ENCODE measurements at places on chromosomes 16 and 17.

GRCh38 chr17:64240261-64240740, 22.8 kb downstream of the TEX2 start:
- DNase-seq, result no peak

- no peak for DNase-seq
Measured at GRCh38 chr16:31470615-31471014, 1.3 kb upstream of the TGFB1I1 start.

GRCh38 chr17:70006159-70006558, 68.9 kb upstream of the KCNJ16 start:
- no peak for DNase-seq

GRCh38 chr16:63684149-63685101, 1437.4 kb downstream of the CDH11 start:
- DNase-seq, result no peak

DNA sequence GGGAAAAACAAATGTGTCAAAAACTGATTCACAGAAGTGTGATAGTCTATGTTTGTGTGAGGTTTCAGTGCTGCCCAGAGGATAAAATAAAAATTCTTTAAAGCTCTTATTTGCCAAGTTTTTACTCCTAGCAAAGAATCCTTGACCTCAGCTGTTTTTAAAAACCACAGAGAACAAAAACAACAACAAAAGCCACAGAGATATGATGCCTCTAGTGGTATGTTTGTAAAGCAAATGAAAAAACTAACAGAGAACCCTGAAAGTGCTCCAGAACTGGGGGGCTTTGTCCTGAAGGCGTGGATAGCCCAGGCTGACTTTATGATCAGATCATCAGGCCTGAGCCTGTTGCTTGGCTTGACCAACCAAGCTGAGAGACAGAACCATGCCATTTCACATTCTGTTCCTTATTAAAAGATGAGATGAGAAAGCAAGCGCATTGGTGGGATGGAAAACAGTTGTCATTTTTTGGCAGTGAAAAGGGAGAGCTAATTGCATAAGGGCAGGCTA, 411.0 kb downstream of the CPPED1 start:
- no peak for DNase-seq

DNA sequence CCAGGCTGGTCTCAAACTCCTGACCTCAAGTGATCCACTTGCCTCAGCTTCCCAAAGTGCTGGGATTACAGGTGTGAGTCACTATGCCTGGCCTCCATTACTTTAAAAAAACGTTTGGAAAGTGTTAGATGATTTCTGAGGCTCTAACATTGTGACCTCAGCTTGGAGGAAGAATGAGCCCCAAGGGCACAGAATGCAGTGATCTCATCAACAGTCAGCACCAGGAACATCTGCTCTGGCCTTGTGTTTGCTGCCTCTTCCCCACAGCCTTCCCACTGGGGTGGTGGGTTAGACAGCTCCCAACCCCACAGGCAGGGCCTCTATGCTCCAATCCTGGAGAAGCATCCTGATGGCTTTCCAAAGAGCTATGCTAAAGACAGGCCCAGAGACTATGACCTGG, 37.7 kb upstream of the SREBF1 start:
- no peak for DNase-seq

- no peak for DNase-seq
Measured at GRCh38 chr17:80146121-80147034, 550 bp downstream of the EIF4A3 start.

DNA sequence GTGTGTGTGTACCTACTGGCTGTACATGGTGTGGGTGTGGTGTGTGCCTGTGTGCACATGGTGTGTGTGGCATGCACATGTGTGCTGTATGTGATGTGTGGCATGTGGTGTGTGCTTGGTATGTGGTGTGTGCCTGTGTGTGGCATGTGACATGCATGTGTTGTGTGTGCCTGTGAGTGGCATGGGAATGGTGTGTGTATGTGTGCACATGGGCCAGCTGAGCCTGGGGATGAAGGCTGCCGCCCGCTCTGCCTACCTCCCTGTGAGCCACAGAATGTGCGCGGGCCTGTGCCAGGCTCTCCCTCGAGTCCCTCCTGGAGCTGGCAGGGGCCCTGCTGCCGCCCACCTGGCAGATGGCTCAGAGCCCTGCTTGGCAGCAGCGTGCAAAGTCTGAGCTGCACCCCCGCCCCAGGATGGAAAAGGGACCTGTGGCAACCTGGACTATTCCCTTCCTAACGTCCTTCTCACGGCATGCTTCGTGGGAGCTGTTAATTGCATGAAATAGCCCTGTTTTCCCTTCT, 9.3 kb downstream of the PRSS27 start:
- DNase-seq, result no peak

DNA sequence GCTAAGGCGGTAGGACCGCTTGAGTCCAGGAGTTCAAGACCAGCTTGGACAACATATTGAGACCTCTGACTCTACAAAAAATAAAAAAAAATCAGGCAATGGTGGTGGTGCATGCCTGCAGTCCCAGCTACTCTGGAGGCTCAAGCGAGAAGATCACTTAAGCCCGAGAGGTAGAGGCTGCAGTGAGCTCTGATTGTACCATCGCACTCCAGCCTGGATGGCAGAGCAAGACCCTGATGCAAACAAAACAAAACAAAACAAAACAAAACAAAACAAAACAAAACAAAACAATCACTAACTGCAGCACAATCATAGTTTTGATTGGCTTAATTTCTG, 2.5 kb upstream of the BANP start:
- DNase-seq, result no peak

GRCh38 chr17:7147772-7148171, 31.4 kb downstream of the ASGR1 start:
- no peak for DNase-seq

GRCh38 chr16:28038409-28038808, 25.1 kb downstream of the GSG1L start:
- no peak for DNase-seq

DNA sequence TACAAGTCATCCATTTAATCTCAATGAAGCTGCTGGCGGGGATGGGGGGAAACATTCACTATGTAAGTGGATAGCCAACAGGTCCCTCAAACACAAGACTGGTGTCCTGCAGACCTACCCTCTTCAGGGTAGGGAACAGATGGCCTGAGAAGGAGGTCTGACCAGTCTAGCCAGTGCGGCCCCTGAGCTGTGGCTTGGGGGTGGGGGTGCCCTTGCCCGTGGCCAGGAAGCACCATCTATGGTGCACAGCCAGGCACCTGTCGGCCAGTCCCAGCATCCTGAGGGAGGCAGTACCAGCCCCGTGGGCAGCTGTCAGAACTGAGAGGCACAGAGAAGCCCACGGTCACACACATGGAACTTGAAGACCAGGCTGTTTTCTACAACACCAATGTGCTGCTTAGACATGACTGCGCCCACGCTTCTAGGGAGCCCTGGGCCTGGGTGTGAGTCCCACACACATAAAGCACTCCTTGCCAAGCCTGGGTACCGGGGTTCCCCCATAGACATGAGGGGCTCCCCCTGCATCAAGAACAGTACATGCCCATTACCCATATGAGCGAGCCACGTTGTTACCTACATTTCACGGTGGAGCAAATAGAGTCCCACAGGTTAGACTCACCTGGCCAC, 40.9 kb downstream of the RMI2 start:
- DNase-seq, result no peak

DNA sequence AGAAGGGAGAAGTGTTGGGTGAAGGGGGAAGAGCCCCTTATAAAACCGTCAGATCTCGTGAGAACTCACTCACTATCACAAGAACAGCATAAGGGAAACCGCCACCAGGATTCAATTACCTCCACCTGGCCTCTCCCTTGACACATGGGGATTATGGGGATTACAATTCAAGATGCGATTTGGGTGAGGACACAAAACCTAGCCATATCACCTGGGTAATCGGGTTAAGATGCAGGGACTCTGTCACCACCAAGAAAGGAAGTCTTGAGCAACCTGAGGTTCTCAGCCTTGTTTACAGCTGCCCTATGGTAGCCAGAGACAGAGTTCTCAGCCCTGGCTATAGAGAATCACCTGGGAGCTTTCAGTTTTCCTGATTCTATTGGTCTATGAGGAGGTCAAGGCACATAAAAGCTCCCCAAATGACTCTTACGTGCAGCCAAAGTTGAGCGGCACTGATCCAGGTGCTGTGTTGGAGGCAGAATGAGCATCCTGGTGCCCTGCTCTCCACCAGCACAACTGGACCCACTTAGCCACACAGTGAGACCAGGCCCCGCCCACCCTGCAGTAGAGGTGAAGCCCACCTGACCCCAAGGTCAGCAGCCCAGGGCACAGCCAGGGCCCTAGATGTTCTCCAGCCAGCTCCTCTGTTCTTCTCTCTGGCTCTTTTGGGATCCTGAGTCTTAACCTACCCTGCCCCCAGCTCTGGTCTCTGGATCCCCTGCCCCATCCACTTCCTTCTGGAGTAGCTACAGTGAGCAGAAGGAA, 138.5 kb upstream of the CDH5 start:
- no peak for DNase-seq

- DNase-seq, result no peak
Measured at GRCh38 chr16:16996827-16997226, 473.9 kb downstream of the XYLT1 start.

- DNase-seq, result no peak
Measured at GRCh38 chr17:63588797-63589196, 11.9 kb upstream of the TACO1 start.

DNA sequence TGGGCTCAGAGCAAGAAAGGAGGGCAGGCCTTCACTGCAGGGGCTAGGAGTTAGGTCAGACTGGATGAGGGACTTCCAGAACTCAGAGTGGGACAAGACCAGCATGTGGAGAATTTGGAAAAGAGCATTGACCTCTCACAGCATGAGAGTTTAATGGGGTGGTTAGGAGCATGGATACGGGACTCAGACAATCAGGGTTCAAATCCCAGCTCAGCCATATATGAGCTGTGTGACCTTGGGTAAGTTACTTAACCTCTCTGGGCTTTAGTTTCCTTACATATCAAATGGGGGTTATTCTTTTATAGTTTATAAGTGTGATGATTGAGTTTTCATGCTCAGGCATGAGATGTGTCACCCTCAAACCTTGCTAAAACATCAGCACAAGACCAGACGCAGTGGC, 37.4 kb upstream of the ALKBH5 start:
- DNase-seq, result no peak

GRCh38 chr16:23682181-23682580, 3.5 kb downstream of the PLK1 start:
- no peak for DNase-seq

- no peak for DNase-seq
Measured at GRCh38 chr17:80927791-80928216, 63.8 kb upstream of the CHMP6 start.

DNA sequence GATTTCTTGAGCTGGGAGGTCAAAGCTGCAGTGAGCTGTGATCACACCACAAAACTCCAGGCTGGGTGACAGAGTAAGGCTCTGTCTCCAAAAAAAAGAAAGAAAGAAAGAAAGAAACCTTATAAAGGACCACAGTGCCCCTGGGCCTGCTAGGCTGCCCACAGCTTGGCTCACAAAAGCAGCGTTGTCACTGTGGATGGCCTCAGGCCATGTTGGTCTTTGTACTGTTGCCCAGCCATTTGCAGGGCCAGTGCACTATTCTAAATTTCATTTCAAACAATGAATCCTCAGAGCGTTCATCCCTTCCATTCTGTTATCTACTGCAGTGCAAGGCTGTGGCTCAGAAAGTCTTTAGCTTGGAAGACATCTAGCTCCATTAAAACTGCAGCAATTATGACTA, 208.4 kb downstream of the SLC39A11 start:
- DNase-seq, result no peak

DNA sequence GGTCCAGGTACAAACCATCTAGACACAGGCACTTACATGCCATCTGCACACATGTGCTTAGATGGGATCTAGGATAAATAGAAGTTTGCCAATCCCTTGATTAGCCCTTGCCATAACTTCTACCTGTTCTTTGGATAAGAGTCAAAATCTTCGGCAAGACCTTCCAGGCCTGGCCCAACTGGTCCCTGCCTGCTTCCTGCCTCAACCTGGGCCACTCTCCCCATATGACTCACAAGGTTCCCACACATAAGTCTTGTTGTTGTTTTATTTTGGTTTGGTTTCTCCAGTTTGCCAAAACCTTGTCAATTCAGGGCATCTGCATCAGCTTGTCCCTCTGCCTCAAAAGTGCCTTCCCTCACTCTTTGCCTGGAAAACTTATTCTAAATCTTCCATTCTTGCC, 95.3 kb upstream of the XYLT1 start:
- DNase-seq, result no peak

- DNase-seq, result no peak
Measured at GRCh38 chr17:81582341-81582740, 30.2 kb upstream of the FAAP100 start.

DNA sequence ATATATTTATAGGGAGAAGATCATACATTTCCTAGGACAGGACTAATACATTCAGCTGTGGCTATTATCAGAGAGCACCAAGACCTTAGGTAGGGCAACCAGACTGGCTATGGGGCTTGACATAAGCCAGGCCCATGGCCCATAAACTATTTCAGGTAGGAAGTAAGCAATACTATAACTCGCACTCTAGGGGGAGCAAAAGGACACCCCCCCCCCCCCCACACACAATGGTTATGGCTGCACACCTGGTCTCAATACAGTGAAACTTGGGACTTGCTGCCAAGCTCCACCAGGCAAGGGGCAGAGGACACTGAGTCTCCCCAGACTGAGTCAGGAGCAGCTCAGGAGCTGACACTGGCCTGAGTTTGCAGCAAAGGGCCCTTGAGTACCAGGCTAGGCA, 348.9 kb upstream of the ASIC2 start:
- DNase-seq, result no peak

DNA sequence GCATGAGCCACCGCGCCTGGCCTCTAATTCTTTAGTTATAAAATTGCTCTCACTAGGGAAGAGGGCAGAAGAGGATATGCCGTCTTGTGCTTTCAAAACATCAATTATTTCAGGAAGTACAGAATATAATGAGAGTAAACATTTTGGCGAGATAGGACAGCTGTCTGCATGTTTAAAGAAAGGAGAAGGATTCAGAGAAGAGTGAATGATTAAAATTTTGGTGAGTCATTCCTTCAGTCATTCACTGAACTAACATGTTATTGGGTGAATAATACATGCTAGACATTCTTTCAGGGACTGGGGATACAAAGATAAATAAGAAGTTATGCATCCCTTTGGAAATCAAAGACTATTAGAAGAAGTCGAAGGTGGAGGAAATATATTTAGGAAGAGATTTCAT, 590.3 kb upstream of the GOT2 start:
- no peak for DNase-seq

DNA sequence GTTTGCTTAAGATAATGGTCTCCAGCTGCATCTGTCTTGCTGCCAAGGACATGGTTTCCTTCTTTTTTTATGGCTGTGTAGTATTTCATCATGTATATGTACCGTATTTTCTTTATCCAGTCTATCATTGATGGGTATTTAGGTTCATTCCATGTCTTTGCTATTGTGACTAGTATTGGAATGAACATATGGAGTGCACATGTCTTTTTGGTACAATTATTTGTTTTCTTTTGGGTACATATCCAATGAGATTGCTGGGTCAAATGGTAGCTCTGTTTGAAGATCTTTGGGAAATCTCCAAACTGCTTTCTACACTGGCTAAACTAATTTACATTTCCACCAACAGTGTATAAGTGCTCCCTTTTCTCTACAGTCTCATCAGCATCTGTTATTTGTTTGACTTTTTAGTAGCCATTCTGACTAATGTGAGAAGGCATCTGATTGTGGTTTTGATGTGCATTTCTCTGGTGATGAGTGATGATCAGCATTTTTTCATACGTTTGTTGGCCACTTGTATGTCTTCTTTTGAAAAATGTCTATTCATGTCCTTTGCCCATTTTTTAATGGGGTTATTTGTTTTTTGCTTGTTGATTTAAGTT, 66.2 kb downstream of the TNFRSF13B start:
- no peak for DNase-seq

GRCh38 chr17:78230252-78230962, 1.0 kb upstream of the TMEM235 start:
- no peak for DNase-seq

Data from esophagus squamous epithelium (tissue), 5 donors.